ENCODE measurements at places on chromosomes 3 and 15.
A peak's percentile ranks its signal among the peaks of the same experiment; 100 is the strongest.

DNA sequence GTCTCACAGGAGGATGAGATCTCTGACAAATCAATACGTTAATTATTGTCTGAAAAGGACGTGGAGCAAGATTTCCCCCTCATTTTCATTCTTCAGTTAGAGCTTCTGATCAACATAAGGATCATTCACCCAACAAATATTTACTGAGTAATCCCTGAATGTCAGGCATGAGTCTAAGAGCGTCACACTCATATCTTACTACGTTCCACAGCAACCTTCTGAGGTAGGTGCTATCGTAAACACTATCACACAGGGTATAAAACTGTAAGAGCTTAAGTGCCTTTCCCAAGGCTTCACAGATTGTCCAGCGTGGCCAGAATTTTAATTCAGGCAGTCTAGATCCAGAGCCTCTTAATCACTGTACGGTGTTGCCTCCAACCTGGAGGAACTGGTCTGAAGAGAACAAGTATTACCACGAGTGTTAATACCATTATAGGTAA lies 10.6 kb upstream of the TM4SF1 start:
- DNase-seq: no peak

GRCh38 chr15:59950603-59951388 lies 53.3 kb upstream of the FOXB1 start:
- no peak for DNase-seq

DNA sequence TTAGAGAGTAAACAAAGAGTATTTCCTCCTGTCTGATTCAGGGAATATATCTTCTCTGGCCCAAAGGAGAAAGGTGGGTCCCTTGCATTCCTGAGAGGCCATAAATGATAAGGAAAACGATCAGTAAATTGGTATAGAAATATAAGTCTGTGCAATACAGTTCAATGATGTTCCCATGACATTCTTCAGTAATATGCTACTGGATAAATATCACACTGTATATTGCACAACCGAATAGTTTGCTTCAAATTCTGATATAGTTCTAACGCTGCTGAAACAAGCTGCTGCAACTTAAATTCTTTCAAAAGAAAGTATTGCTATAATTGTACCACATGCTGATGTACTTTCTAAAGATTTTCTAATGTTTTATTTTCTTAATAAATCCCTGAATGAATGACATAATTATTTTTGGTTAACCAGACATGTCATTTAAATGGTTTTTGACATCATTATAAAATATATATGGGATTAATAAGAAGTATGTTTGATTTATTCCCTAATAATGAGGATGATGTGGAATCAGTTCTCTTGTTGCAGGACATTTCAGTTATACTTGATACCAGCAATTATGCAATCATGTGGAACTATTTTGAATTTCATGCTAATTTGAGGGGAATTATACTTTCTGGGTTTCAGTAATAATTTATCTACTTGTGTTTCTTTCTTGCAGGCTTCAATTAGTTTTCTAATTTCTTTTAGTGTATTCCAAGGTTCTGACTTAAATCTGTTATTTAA lies 44.9 kb downstream of the FGF7 start:
- DNase-seq: no peak

DNA sequence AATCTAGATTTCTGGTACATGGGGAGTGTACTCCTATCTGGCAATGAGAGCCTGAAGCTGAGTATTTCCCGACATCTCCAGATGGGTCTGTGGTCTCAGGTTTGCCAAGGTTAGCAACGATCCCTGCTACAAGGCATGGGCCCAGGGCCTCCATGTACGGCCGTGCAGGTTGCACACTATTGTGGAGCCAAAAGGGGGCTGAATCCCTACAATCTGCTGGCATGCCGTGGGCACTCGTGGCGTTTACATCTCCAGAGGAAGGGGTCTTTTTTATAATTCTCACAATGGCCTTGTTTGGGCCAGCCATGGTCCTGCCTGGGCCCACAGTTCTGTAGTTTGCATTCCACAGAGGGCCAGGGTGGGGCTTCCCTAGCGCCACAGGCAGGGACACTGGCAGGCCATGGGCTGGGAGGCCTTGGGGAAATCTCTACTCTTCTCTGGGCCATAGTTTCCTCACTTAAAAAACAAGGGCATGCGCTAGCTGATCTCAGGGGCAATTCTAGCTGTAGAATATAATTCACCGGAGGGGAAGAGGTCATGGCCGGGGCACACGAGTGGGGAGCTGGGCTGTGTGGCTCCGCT lies 68.9 kb upstream of the TLE3 start:
- no peak for DNase-seq

DNA sequence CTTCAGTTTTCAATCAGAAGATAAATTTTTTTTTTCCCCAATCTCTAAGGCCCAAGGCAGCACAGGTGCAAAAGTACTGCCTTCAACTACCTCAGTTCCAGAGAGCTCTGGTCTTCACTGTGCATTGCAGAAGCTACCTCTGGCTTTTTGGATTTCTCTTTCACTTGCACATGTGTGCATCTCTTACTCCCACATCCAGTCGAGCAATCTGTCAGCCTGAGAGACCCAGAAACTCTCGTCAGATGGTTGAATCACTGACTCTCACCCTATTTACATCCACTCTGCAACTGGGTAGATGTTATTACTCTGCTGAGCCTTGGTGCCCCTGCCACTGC lies 813.8 kb downstream of the NR2F2 start:
- DNase-seq: no peak

- DNase-seq: no peak
Observed at GRCh38 chr15:35980719-35981118, 434.8 kb upstream of the DPH6 start.

GRCh38 chr3:125072301-125072700 lies 16.5 kb upstream of the HEG1 start:
- DNase-seq: no peak

- peak; percentile 38 for DNase-seq
Observed at GRCh38 chr15:100849021-100849854, 30.4 kb upstream of the ALDH1A3 start.

DNA sequence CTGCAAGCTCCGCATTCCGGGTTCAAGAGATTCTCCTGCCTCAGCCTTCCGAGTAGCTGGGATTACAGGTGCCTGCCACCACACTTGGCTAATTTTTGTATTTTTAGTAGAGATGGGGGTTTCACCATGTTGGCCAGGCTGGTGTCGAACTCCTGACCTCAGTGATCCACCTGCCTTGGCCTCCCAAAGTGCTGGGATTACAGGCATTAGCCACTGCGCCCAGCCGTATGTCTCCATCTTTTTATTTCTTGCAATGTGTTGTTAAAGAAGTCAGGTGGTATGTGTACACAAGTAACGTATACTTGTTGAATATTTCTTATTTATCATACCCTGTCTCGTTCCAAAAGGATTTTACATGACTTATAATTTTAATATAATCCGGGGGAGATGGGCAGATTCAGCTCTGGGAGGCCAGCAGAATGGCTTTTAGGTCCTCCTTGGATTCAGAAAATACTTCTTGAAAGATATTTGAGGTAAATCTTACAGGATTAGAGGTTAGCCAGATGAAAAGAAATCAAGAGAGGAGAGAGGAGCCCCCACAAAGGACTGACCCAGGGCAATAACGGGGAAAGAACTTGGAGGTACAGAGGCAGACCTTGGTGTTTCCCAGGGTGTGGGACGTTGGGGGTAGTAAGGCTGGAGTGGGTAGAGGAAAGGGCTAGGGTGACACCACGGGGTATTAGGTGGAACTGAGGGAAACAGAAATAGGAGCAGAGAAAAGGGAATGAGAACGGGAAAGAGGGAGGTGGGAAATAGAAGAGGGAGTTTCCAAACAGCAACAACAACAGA lies 27.2 kb upstream of the MUC20 start:
- no peak for DNase-seq

- DNase-seq: no peak
Observed at GRCh38 chr3:192061426-192061825, 600.5 kb downstream of the PYDC2 start.

GRCh38 chr3:4795905-4796304 lies 183.3 kb upstream of the BHLHE40 start:
- no peak for DNase-seq

DNA sequence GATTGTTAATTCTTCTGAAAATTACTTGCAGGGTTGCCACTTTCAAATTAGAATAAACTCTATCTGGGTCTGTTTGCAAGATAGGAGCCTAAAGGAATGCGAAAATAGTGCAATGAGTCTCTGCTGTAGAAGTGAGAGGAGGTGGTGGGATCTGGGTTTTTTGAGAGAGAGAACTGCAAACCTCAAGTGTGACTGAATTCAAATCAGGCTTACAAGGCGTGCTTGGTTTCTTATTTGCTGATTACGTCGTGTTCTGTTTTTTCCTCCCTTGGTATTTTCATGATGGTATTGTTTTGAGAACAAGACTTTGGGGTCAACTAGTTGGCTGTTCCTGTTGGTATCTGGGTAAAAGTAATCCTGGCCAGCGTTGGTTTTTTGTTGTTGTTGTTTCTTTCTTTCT lies 490.9 kb upstream of the CFAP20DC start:
- peak; percentile 64 for DNase-seq

DNA sequence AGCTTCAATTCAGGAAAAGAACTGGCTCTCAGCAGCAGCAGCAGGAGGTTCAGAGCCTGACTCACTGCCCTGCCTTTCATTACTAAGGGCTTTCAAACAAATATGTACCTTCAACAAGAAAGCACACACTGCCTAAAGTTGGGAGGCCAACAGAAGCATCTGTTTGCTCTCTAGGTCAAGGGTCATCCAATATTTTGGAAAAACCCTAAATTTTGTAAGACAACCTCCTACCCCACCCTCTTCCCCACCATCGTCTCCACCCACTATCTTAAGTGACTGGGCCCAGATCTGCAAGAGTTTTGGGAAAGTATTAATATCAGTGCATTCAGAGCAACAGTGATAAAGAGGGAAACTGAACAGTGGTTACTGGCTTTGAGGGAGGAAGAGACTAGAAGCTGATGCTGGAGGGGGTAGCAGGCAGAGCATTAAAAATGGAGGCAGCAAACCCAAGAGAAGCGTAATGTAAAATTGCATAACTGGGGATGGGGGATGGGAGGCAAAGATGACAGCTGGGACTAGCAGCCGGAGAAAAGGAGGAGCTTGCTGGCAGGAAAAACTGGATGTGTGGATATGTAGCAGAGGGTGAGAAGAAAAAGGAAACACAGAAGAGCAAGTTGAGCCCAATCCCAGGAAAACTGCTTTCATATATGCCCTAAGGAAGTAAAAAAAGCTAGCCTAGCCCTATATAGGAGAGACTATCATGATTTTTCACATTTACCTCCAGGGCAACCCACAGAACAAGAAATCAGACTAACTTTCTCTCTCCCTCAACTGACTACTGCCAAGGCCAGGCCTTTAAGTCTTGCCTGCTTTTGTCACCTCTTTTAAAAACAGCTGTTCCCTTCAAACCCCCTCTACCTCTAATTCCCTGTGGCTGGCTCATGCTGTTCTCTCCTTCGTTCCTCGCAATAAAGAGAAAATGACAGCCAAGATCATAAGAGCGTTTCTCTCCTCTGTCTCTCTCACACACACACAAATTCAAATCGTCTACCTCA lies 31.4 kb downstream of the NPTN start:
- no peak for DNase-seq

DNA sequence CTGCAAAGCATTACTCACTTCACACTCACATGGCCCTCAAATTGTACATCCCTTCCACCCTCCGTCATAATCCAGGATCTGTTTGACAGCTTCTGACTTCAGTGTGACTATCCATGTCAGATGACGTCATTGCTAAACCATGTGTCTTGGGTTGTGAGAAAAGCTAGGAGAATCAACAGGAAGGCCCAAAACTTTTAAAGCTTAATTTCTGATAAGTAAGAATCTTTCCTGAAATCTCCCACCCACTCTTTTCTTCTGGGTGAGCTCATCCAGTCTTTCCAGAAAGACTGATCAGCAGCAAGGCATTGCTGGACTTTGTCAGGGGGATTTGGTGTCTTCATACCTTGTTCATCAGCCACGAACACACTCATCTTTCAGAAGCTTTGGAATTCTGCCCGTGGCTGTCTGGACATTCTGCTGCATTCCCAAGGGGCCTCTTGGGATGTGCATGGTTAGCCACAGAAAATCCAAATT lies 11.5 kb upstream of the LMCD1 start:
- DNase-seq: no peak

DNA sequence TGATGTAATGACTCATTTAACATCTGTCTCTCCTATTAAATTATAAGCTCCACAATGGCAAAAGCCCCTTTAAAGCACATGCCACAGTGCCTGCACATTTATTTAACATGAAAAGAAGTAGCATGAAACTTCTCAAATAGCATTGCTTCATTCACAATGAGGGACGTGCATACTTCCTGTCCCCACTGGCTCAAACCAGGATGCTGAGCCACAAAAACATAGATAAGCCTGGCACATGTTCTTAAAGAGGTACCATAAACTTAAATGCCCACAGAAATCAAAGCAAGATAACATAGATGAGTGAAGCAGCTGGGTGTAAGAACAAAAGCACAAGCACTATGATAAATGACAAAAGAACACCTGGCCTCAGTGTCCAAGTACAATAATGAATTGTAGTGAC lies 3.8 kb downstream of the TP53BP1 start:
- DNase-seq: no peak

- DNase-seq: no peak
Observed at GRCh38 chr3:148778926-148779325, 48.7 kb upstream of the CPB1 start.

- DNase-seq: no peak
Observed at GRCh38 chr3:42800251-42800650, 4.0 kb downstream of the HIGD1A start.

- DNase-seq: peak; percentile 46
Observed at GRCh38 chr3:184320104-184320445, 5.7 kb downstream of the EIF4G1 start.

DNA sequence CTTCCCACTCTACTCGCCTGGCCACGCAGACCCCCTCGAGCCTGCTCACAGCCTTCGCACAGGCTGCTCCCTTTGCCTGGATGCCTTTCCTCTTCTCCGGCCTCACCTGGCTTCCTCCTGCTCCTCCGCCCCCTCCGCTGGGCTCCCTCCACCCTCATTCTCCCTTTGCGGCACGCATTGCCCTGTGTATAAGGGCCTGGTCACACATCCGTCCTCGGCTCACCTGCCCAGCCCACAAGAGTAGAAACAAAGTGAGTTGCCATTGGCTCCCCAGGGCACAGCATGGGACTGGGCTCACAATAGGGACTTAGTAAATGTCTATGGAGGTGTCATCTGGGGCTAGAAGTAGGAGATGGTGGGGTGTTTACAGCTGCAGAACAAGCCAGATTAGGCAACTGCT lies 4.2 kb downstream of the PLXND1 start:
- no peak for DNase-seq
